ENCODE measurements at places on chromosomes 3 and 15.

DNA sequence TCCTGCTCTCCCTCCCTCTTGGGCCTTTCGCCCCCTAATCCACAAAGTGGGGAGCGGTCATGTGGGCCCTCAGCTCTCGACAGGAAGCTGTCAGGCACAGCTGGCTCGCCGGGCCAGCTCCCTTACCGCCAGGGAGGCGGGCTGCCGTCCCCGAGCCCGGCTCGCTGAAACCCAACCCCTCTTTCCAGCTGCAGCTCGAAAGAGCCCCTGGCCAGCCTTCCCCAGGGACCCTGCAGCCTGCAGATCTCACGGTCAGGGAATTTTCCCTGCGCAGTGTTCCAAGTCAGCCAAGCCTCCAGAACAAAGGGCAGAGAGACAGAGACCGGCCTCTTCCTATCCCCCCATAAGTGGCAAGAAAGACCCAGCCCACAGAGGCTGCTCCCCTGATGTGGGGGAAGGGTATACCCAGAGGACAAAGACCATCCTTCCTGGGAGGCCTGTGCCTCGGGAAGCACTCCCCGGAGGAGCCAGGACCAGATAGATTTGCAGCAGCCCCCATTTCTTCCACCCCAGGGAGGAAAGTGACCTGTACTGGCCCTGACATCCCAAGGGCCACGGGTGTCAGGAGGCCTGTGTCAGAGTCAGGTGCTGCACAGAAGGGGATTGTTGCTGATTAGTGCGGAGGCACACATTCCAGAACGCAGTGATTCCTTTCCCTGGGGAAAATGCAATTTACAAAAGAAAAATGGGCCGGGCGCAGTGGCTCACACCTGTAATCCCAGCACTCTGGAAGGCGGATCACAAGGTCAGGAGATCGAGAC, 32.6 kb downstream of the MAGEF1 start:
- peak; percentile 81 for DNase-seq

DNA sequence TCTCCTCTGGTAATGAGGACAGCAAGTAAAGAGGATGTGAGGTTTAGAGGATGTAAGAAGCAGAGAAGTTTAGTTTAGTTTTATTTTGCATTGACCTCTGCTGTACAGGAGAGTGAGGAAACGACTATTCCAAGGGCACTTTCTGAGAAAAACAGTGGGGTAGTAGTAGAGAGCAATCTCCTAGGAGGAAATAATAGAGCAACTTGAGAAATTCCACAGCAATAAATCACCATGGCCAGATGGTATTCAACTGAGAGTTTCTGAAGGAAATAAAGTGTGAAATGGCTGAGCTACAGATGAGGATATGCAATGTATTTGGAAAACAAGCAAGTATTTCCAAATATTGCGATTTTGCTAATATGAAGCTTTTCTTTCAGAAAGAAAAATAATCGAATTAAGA, 118.9 kb downstream of the DPH6 start:
- DNase-seq: no peak

GRCh38 chr3:137131081-137131480, 173.3 kb downstream of the IL20RB start:
- DNase-seq: no peak

DNA sequence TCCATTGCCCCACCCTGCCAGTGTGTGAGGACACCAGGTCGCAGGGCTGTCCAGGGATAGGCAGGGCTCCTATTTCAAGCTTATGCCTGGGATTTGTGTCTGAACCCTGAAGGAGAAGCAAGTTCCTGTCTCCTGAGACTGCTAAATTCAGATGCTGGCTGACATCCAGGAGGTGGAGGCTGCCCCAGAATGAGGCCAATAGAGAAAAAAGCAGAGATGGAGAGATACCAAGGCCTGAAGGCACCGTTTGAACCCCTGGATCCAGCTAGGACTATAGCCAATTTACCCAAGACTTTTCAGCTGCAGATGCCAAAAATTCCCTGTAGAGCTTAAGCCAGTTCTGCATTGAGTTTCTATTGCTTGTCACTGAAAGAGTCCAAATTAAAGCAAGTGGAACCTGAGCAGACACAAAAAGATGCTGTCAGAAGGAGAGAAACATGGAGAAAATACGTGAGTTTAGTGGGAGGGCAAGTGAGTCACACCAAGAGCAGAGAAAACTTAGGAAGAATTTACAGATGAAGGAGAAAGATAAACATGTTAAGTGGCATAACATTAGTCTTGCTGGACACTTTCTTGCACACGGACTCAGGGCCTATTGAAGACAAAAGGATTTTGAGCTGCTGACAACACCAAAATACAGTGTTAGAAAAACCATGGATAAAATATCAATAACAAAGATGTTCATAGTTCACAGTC, 148.6 kb downstream of the CNTN3 start:
- no peak for DNase-seq

GRCh38 chr3:160980740-160981139, 124.4 kb downstream of the B3GALNT1 start:
- no peak for DNase-seq

- DNase-seq: no peak
These were observed 158.7 kb upstream of the BHLHE40 start for GRCh38 chr3:4820296-4821121.

- DNase-seq: no peak
These were observed 22.0 kb upstream of the CYP11A1 start for GRCh38 chr15:74389241-74390048.

- DNase-seq: no peak
These were observed 927.3 kb upstream of the EPHA6 start for GRCh38 chr3:95887114-95887513.

- no peak for DNase-seq
These were observed 64.3 kb downstream of the SLC12A8 start for GRCh38 chr3:125148016-125148812.

- DNase-seq: no peak
These were observed 60.6 kb upstream of the GOLGA8B start for GRCh38 chr15:34644061-34644460.

DNA sequence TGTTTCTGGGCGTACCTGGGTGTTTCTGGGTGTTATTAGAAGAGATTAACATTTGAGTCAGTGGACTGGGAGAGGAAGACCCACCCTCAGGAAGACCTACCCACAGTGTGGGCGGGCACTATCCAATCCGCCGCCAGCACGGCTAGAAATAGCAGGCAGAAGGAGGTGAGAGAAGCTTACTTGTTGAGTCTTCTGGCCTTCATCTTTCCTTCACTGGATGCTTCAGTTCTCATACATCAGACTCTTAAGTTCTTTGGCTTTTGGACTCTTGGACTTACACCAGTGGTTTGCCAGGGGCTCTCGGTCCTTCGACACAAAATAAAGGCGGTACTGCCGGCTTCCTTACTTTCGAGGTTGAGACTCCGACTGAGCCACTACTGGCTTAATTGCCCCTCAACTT, 654.6 kb upstream of the CADM2 start:
- no peak for DNase-seq

GRCh38 chr15:79896634-79897379, at the start of gene MTHFS:
TSS of gene MTHFS (minus strand) at chr15:79897014. CDS start at chr15:79896988, 26 bp downstream.
- peak; percentile 57 for DNase-seq

DNA sequence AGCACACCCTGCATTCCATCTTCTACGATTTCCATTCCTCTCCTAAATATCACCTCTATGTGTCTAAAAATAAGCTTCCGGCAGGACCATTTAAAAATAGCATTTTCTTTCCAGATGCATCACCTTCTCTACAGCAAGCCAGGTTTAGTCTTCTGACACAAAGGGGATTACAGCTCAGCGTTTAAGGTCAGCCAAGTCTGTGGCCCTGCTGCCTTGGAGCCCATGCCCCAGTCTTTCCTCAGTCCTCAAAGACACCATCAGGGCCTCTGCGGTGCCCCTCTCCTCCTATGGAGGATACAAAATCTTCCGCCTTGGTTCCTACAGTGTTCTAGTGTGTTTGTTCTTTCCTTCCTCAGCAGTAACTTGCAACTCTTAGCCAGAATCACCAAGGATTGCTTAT, 3.8 kb downstream of the SELENOS start:
- no peak for DNase-seq

DNA sequence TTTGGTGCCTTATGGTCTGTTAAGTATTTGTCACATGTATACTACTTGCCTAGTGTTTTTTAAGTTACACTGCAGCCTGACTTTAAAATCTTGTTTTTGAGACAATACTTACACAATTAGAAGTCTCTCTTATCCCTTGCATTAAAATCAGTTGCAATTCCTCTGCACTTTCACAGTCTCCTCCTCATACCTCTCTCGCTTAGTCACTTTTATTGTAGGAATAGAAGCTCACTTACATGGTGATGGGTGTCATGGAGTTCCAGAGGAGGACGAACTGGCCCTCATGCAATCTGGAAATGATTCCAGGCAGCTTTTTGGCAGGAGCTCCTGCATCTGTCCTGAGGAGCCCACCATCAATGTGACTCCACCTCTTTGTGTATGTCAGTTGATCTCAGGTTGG, 238.4 kb upstream of the TBC1D5 start:
- DNase-seq: no peak

- no peak for DNase-seq
These were observed 88.2 kb downstream of the FAIM start for GRCh38 chr3:138696666-138697370.

DNA sequence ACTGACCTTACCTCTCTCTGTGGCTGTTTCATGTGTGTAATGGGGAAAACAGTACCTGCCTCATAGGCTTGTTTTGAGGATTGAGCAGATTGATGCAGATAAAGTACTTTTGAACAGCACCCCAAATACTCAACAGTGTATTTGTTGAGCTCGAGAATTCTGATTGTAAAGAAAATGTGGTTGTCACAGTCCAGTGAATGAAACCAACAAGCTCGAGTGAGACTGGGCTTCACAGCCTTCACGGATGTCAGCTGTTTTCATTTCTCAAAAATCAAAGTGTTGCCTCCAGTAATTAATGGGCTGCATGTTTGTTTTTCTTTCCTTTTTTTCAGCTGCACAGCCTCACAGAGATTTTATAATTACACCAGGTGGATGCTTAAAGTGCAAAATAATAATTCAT, 43.7 kb downstream of the PARP15 start:
- no peak for DNase-seq

- no peak for DNase-seq
These were observed 76.8 kb downstream of the ADCY5 start for GRCh38 chr3:123371859-123372685.

DNA sequence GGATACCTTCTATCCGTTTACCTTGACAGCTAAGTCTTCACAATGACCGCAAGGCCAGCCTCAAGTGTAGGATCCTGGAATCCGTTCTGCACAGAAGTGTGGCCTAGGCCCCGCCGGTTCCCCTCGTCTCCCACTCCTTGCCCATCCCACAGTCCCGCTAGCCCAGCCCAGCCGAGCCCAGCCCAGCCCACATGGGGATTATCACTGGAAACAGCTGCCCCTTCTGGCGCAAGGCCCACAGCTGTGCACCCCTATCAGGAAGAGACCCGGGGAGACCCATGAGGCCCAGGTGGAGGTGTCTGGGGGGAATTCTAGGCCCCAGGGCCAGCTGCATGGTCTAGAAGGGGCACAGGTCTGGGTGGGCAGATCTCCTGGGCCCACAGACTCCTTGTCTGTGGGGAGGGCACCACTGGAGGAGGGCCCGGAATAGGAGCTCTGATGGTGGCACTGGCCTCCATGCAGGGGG, 27.9 kb upstream of the KLF13 start:
- DNase-seq: no peak

DNA sequence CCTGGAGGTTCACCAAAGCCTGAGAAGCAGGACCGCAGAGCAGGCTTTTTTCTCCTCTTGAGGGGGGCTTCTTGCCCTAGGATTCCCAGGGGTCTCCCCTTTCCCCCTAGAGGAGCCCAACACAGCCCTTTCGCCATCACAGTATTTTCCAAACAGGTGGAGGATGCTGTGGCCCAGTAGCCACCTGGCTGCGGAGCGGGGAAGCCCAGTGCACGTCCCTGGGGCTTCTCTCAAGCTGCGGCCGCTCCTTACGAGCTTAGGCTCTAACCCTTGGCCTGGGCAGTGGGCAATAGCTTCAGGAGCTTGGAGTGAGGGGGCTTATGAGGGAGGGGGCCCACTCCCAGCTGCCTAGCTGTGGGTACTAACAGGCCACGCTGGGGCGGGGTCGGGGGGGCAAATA, 11.6 kb upstream of the DLL4 start:
- no peak for DNase-seq

GRCh38 chr3:187291512-187292132, at the start of gene MASP1:
TSS of gene MASP1 (minus strand) at chr3:187291737. CDS start at chr3:187291632, 105 bp downstream.
- DNase-seq: no peak

- DNase-seq: no peak
These were observed 762.7 kb downstream of the ROBO1 start for GRCh38 chr3:79005084-79005483.
